ENCODE measurements at places on chromosomes 12 and 14.
A peak's percentile ranks its signal among the peaks of the same experiment; 100 is the strongest.

DNA sequence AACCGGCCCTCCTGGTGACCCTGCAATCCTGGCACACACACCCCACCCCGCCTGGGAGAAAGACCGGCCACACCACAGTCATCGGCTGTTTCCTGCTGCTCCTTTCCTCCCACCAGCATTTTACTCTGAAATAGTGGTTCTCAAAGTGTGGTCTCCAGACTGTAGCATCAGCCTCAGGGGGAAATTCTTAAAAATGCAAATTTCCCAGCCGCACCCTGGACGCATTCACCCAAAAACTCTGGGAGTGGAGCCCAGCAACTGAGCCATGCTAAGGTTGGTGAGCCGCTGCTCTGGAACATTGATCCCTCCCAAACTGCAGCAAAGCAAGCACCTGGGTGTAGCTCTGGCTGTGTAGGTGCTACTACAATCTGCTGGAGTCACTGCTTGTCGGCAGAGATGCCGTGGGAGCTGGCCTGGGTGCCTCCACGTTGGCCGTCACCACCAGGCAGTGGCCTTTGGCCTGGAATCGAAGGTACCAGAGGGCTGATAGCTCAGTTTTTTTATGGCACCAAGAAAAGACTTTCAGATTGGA, 38.4 kb upstream of the BCL2L14 start:
- no peak for DNase-seq

DNA sequence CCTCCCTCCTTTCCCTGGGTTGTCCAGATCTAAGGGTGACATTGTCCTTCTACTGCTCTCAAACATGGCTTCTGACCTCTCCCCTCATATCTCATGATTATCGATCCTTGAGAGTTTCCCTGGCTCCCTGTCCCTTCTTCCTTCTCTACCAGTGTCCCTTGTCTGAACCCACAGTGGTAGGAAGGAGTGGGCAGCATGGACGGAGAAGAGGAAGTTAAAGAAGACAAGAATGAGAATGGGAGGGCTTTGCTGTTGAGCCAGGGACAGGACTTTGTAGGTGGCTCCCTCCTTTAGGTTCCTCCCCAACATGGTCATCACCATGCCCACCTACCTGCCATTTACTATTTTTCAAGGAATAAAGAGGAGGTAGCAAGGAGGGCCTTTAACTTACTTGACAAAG, 166.7 kb downstream of the TMEM117 start:
- DNase-seq, result no peak

GRCh38 chr12:105001476-105001875, 15.4 kb downstream of the NOPCHAP1 start:
- DNase-seq, result no peak

DNA sequence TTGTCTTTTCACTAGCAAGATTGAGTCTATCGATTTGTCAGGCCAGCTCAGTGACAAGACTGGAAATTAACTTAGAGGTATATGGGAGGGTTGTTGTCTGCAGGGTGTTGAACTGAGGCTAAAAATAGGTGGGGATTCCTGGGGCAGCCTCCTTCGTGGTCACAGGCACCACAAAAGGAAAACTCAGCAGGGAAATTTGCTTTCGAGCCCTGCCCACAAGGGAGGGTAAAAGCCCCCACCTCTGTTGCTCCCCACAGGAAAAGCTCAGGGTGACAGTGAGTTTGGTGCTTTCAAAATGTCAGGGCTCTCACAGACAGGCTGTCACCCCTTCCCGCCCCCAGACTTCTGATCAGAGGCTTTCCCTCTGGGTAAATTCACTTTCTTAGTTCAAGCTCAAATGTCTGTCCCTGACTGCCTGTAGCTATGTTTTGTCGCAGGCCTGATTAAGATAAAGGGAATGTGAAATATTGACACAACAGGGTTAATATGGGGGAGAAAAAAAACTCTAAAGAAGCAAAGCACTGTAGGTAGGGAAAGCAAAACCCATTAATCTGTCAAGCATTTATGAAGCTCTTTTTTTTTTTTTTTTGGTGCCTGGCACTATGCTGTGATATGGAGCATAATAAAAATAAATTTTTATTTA, 11.7 kb upstream of the NFKBIA start:
- DNase-seq, result peak; percentile 60

DNA sequence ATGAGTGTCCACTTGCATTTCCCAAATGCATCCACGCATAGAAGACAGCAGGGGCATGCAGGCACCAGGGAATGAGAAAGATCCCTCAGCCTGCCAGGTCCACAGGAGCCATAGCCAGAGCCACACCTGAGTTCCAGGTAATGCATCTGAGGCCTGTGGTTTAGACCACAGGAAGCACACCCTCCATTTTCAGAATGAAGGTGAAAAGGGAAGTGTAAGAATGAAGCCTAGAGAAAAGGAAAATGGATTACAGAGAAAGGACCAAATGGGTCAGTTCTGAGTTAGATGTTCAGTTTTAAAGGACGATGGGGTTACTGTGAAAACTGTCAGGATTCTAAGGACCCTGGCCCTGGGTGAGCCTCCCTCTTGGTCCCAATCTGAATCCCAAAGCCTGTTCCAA, 1283.2 kb downstream of the TMEM121 start:
- no peak for DNase-seq

DNA sequence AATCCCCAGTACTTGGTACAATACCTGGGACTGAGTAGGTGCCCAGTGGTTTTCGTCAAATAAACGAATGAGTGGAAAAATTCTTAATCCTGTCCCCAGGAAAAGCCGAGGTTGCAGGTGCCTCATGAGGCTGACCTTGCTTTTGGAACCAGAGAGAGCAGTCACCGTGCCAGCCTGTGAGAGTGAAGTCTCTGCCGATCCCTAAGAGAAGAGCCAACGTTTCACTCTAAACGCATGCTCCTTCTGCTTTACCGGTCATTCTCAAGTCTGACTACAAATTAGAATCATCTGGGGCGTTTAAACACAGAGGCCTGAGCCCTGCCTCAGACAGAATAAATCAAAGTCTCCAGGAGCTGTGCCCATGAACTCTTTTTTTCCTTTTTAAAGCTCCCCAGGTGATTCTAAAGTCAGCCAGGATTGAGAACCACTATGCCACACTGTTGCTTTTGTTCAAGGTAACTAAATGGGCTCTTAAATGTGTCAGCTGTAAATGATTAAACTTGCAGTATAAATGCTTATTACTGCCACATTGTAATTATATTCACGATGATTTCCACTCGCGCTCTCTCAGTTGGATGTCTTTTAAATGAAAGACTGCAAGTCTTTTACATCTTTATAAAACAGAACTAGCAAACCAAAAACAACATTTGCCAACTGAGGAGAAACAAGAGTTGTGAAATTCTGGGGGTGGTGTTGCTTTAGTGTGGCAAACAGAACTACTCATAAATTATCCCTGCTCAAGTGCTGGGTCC, 26.9 kb downstream of the TCP11L2 start:
- DNase-seq, result no peak

- no peak for DNase-seq
Measured at GRCh38 chr12:109163167-109163566, 46.8 kb downstream of the ACACB start.

DNA sequence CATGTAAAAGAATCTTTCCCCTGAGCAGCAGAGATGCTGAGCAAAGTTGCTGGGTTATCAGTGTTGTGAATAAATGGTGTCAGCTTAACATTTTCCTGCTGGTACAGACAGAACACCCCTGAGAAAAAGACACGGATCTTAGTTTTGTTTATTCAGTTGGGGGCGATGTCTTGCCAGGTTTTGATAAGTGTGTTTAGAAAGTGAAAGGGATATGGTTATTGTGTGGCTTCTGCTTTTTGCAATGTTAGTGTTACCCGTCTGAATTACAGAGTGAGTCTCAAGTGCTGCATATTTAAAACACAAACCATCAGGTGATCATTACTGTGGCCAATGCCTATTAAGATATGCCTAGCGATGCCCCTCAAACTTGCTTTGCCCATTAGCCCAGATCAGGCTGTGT, 864.6 kb upstream of the SEL1L start:
- DNase-seq, result no peak

GRCh38 chr14:89268514-89268913, 148.5 kb downstream of the FOXN3 start:
- no peak for DNase-seq

- no peak for DNase-seq
Measured at GRCh38 chr14:22651586-22651985, 7.4 kb upstream of the OR6J1 start.

GRCh38 chr12:870378-870777, 79.1 kb downstream of the RAD52 start:
- no peak for DNase-seq

- no peak for DNase-seq
Measured at GRCh38 chr12:59710964-59711363, 115.1 kb downstream of the SLC16A7 start.

GRCh38 chr12:3300833-3301401, 190.1 kb upstream of the PRMT8 start:
- no peak for DNase-seq

GRCh38 chr14:68373847-68374444, 418.9 kb downstream of the ZFP36L1 start:
- no peak for DNase-seq

GRCh38 chr12:4506870-4507269, 31.8 kb upstream of the RAD51AP1 start:
- DNase-seq, result no peak

DNA sequence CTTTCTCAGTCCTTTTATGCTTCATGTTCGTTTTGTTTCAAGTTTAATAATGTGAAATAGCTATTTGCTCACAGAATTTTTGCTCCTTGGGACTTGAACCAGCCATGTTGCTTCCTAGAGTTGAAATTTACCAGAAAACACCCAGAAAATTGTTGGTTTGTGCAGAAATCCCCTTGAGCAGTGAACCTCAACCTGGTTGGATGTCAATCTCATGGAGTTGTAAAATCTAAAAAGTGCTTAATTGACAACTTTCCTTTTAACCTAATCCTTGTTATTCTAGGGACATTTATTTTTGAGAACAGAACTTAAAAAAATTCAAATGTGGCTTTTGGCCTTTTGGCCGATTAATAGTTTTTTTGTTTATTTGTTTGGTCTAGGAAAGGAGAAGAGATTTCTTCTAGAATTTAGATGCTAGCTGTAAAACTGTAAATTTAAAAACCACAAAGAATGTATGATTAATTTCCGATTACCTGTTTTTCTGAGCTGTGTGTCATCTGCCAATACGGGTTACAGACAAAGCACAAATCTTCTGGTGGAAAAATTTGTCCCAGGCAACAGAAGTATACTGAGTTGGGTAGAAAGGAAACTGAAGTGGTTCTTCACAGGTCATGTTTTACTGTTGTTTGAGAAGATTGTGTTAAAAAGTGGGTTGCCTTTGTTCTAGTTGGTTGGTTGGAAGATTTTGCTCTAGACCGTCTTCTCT, 154.4 kb downstream of the FUT8 start:
- no peak for DNase-seq

- no peak for DNase-seq
Measured at GRCh38 chr12:19030603-19031002, 98.9 kb upstream of the PLEKHA5 start.

GRCh38 chr12:52798671-52799504, 3.0 kb upstream of the KRT3 start:
- no peak for DNase-seq

DNA sequence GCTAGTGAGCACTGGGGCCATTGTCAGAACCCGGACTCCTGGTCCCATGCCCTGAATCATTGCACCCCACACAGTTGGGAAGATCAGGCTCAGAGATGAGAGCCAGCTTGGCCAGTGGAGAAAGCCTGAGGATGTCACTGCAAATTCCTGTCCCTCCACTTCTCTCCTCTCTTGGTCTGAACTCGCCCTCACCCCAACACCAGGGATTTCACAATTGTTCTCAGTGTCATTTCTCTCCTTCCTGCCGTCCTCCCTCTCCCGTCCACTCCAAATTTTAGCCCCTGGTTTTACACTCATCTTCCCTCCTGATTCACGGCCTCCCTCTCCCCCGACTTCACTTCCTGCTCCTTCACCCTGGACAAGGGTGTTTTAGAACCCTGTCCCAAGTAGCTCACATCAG, 11.1 kb downstream of the KRT75 start:
- no peak for DNase-seq

- DNase-seq, result no peak
Measured at GRCh38 chr12:49872381-49872780, 29.5 kb upstream of the BCDIN3D start.

DNA sequence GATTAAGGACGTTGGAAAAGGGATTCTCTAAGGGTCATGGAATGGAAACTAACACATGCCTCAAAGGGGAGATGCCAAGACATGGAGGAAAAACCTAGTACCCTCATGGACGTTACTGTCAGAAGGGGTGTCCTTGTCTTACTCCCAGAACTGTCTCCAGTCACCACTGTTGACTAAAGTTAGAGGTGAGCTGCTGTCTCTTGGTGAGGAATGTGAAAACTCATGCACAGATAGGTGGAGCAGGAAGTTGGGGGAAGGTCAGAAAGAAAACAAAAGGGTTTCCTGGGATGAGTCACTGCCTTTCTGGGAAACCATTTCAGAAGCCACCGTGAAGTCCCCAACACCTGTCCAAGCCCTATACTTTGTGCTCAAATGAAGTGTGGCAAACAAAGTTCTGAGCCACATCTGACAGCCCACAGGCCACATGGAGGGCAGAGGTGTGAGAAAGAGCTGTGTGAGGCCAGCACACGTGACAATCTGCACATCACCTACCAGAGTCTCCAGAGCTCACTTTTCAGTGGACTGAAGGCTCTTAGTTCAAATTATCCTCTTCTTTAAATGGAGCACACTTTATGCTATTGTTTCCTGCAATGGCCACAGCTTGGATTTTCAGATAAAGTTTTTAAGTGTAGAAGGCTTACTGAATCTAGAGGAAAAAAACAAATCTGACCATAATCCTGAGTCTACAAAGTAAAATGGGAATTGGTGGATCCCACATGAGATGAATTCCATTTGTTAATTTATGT, 92.9 kb upstream of the EGLN3 start:
- peak; percentile 58 for DNase-seq
